Tongue (tissue), 3 donors: ENCODE measurements at places on chromosomes 4 and X.
A peak's percentile ranks its signal among the peaks of the same experiment; 100 is the strongest.

GRCh38 chrX:63754136-63754859 lies 30.7 kb downstream of the ARHGEF9 start:
- DNase-seq, result no peak

- no peak for DNase-seq
Observed at GRCh38 chr4:11415409-11416070, 13.2 kb downstream of the HS3ST1 start.

DNA sequence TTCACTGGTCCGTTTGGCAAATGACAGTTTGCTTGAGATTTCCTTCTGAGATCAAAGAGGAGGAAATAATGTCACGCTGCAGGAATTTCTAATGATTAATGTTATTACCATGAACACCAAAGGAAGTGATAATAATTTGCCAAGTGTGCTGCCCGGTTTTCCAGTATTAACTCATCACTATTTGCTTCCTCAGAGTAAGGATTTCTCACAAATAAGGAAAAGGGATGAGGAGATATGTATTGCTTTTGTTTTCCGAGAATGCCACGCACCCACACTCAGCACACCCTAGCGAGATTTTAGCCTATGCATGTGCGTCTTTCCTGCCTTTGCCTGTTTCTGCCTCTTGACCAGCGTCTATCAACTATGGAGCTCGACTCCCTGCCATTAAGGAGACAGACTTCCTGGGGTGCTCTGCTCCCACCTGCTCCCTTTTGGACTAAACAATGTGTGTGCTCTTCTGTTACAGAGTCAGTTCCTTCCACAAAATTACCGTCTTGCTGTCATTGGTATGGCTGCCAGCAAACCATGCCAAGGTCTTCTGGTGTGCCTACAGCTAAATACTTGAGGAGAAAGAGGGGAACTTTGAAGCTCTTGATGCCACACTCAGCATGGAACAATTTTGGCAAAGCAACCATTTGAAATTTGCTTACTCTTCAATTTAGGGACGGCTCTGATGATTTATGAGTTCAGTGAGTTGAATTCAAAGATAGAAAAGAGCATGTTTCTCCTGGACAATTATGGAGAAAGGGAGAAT lies 393.1 kb upstream of the ZFP42 start:
- no peak for DNase-seq

GRCh38 chrX:74431797-74432196 lies 10.5 kb downstream of the SLC16A2 start:
- DNase-seq, result no peak

DNA sequence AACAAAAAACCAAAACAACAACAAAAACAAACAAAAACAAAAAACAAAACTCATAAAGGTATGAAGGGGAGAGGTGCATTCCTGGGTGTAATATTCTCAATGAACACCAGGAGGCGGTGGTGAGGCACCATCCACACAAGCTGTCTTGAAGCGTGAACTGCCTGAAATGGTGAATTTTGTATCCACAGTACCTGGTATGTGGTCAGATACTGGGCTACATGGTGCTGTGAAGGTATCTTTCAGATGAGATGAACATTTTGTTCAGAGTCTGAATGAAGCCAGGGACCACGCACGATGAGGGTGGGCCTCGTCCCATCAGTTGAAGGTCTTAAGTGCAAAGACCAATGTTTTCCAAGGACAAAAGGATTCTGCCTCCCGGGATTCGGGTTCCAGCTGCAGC lies 58.5 kb downstream of the ASMT start:
- peak; percentile 12 for DNase-seq

- DNase-seq, result no peak
Observed at GRCh38 chrX:68699960-68700746, 52.7 kb downstream of the STARD8 start.

GRCh38 chr4:16860516-16860915 lies 37.9 kb downstream of the LDB2 start:
- peak; percentile 56 for DNase-seq

DNA sequence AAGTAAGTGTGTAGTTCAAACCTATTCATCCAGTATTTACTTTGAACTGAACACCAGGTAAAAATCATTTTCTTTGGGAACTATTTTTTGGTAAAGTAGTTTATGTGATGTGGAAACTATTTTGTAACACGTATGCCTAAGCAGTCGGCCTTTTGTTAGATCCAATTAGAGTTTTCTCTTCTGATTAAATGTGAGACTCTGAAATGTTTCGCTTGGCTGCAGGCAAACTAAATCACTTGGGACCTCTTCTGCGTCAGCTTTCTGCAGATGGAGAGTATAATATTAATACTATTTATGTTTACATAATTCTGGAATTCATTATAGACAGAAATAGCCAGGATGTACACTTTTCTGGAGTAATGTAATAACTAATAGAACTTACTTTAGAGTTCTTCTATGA lies 46.9 kb downstream of the BMPR1B start:
- DNase-seq, result peak; percentile 37

DNA sequence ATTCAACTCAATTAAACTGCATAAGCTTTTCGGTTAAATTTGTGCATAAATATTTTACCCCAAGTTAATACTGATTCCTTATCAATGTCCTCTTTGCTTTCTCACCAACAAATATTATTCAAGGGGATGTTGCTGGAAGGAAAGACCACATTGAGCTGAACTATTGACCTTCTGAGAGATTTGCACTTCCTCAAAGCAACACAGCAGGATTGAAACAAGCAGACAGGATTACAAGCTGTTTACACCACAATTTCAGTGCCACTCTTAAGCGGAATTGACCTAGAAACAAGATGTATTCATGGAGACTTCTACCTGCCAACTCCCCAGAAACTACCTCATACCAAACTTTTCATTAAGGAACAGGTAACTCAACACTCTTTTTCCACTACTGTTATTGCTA lies 96.5 kb upstream of the DUSP21 start:
- DNase-seq, result no peak
